Fibroblast of gingiva (primary cell): ENCODE measurements at places on chromosomes 3 and 15.

DNA sequence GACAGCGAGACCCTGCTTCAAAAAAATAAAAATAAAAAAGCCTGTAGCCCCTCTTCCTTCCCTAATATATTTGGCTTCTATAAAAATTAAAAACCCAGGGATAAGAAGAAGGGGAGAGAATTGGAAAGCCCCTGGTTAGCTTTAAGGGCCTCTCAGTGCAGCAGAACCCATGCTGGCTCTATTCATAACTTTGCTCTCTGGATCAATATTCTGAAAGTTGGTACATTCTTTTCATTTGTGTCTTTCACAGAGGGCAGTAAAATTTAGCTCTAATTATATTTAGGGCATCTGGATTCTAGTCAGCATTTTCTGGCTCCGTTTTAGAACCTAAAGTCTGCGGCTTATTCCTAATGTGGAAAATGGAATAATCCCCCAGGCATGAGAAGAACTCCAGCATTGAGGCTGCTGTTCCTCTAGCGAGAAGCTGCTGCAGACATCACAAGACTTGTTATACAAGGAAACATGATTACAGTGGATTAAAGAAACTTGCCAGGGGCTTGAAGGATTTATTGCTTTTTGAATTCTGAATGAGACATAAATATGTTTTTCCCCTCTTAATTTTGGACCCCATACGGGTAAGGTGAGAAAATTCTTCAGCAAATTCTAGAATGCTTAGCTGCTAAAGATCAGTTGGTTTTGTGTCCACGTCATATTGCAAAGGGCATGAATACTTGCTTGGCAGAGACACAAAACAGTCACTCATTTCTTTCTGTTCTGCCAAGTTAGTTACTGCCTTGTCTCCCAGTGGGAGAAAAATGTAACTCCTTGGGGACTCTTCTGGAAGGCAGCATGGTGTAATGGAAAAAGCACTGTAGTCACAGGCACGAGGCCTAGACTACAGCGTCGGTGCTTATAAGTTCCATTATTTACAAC lies 177.7 kb downstream of the VGLL4 start:
- peak; percentile 99 for DNase-seq

DNA sequence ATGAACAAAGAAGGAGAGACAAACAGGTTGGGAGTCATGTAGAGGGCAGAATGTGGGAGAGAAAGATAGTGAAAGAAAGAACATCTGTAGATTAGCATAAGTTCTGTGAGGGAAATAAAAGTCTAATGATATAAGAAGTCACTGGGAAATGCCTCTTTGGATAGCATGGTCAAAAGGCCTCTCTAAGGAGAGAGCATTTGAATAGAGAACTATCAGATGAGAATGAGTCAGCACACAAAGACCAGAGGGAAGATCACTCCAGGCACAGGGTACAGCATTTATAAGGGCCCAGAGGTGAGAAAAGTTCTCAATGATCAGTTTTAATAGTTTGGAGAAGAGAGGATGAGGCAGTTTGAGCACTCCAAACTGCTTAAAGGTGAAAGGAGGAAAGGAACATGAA lies 7.9 kb upstream of the CPNE4 start:
- DNase-seq: no peak

- no peak for DNase-seq
These were observed 220.9 kb upstream of the NANOGP8 start for GRCh38 chr15:35305946-35306345.

- DNase-seq: no peak
These were observed 420.0 kb downstream of the ROBO2 start for GRCh38 chr3:77459926-77460325.

GRCh38 chr3:33789183-33789954 lies 9.1 kb upstream of the PDCD6IP start:
- no peak for DNase-seq

GRCh38 chr3:118960876-118961450 lies 73.7 kb downstream of the IGSF11 start:
- DNase-seq: peak; percentile 13

DNA sequence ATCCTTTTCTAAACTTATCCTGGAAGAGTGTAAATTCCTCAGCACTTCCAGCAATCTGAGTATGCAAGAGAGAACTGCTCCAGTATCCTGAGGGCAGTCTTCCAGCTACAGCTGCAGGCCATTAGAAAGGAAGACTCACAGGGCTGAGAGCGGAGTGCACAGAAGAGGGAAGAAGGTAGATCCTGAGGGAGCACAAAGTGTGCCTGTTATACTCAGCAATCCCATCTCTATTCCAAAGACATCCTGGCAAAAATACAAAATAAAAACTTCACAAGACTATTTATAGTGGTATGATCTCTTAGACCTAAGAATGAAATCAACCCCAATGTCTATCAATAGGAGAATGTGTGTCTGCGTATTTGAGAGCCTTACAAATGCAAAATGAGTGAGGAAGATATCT lies 292.0 kb downstream of the ZIC1 start:
- DNase-seq: peak; percentile 33

DNA sequence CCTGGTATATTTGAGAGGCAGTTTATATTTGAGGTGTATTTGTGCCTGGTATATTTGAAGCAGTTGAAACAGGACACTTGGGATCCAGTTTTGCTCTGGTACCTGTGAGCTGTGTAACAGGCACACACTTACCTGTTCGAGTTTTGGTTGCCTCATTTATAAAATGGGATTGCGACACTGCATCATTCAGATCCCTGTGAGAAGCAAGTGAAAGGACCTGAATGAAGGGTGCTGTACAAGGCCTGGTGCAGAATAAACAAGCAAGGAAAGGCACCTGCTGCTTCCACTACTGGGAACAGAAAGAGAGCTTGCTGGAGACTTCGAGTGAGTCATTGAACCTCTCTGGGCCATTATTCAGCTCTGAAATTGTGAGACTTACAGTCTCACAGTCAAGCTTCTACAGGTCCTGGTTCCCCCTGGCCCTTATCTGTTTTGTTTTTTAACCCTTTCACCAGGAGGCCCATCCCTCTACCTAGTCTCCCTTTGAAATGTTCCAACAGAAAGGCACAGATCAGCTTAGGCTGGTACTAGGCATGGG lies 11.5 kb downstream of the FETUB start:
- DNase-seq: no peak
